ENCODE measurements at places on chromosomes 2 and 18. TPM values are rescaled to one million over a fixed set of nuclear protein-coding genes. Genes with fewer than 3 reads are reported as not detected.

- H3K4me1 ChIP-seq, result no peaks in the 10 kb centered on the region
- H3K4me3 ChIP-seq, result no peak overlapping the region
- DNase-seq, result no peak
Observed at GRCh38 chr18:78090584-78090983, 840.9 kb downstream of the GALR1 start.

DNA sequence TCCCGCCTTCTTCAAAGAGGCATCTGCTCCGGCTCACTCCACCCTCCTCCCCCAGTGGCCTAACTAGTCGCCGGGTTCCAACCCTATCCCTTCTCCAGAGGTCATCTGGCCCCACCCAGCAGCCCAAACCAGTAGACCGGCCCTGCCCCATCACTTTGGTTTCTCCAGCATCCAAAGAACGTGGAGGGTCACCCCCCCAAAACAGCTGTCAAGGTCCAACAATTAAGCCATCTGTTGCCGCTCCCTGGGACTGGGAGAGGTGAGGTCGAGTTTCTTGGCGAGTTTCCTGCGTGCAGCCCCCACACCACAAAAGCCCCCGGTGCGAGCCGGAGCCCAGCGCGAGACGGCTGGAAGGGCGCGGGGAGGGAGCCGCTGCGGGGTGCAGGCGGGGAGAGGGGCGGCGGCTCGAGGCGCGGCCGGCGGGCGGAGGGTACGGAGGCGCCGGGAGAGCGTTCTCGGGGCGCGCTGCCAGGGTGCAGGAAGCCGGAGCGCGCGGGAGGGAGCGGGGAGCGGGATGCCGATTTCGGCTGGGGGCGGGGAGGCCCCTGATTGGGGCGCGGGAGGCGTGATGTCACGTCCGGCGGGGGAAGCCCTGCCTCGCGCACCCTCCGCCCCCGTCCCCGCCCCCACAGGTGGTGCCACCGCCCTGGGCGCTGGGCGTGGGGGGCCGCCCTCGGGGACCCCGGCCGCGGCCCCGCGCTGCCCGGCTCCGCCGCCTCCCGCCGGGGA is 571 bp upstream of the GPC1 start:
- DNase-seq, result peak; percentile 67
- H3K27ac ChIP-seq, result no peak overlapping the region
- no peaks in the 10 kb centered on the region for H3K36me3 ChIP-seq
- H3K4me3 ChIP-seq, result peak overlapping the region; percentile 23

DNA sequence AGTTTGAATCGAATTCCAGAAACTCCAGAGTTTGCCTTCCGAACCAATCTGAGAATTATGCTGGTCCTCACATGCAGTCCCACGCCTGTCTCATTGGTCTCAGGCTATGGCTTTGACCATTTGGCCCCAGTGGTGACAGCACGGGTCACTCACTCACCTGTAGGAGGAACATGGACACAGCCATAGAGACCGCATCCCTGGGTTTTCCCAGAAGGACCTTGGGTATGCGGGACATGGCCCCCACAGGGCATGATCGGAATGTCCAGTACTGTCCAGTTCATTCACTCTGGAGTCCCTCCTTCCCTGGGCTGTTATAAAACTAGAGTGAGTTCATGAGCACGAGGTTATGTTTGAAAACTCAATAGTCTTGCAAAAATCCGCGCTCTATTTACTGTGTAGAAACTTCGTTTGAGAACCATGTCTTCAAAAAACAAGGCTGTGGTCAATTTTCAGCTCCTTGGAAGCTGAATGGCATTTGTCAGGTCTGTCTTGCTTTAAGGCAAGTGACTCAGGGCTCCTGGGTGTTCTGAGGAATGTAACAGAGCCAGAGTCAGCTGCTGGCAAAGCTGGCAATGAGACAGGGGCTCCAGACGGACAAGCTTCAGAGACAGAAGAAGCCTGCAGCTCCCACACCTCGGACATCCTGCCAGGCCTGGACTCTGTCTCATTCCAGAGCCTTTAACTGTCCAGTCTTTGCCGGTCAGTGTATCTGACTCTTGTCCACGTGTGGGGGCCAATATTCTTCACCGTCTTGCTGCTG is 86.7 kb upstream of the TMEM18 start:
- no peak for DNase-seq
- H3K4me1 ChIP-seq, result no peaks in the 10 kb centered on the region
- H3K27me3 ChIP-seq, result no peaks in the 10 kb centered on the region
- no peak overlapping the region for H3K4me3 ChIP-seq

DNA sequence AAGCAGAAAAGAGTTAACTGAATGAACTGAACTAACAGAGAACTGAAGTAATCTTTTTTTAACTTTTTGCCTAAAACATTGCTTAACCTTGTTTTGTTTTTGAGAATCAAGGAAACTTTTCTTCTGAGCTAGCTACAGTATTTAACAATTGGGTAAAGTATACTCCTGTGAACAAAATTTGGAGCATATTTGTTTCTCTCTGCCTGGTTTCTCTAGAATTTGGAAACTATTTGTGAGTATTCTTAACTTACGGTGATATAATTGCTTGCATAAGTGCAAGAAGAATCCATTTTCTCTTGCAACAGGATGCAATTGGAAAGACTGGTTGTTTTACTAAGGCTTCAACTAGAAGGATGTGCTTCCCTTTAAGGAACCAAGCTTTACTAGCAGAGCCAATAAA is 65.9 kb upstream of the FAM98A start:
- no peak overlapping the region for H3K27ac ChIP-seq
- no peaks in the 10 kb centered on the region for H3K4me1 ChIP-seq
- no peak overlapping the region for H3K4me3 ChIP-seq
- no peak for DNase-seq
- no peaks in the 10 kb centered on the region for H3K36me3 ChIP-seq

DNA sequence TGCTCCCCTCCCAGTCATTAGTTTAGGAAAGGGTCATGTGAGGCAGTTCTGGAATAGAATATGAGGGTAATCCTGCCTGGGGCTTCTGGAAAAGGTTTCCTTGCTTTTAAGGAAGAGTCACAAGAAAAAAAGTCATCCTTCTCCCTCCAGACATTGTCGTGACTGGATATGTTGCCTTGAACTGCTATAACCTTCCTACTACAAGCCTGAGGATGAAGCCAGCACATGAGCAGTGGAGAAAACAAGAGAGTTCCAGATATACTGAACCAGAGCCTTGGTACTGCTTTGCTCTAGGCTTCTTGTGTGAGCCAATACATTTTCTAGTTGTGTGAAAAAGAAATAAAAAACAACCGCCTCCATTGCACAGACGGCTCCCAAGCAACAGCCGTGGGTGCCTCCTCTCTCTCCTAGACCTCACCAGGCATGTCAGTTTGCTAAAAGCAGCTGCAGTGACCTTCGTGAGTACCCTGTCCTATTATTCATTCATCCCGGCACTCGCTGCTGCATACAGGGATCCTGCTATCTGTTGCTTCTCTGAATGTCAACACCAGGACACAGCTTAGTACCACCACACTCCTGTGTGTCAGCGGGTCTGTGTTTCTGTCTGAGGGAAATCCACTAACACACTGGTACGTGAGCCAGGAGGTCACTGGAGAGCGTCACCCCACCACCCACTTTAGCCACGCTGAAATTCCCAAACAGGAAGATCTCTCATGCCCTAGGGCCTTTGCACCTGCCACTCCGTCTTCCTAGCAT is 186.7 kb downstream of the KLHL29 start:
- H3K27me3 ChIP-seq, result peaks cover 5% of the 10 kb centered on the region
- DNase-seq, result no peak
- H3K4me1 ChIP-seq, result no peaks in the 10 kb centered on the region
- H3K36me3 ChIP-seq, result no peaks in the 10 kb centered on the region

- H3K4me1 ChIP-seq, result peaks cover 8% of the 10 kb centered on the region
- peak; percentile 67 for DNase-seq
- peak overlapping the region; percentile 100 for H3K27ac ChIP-seq
- peaks cover 2% of the 10 kb centered on the region for H3K36me3 ChIP-seq
- peak overlapping the region; percentile 64 for H3K4me3 ChIP-seq
Observed at GRCh38 chr2:206084870-206085741, 868 bp downstream of the INO80D start.

DNA sequence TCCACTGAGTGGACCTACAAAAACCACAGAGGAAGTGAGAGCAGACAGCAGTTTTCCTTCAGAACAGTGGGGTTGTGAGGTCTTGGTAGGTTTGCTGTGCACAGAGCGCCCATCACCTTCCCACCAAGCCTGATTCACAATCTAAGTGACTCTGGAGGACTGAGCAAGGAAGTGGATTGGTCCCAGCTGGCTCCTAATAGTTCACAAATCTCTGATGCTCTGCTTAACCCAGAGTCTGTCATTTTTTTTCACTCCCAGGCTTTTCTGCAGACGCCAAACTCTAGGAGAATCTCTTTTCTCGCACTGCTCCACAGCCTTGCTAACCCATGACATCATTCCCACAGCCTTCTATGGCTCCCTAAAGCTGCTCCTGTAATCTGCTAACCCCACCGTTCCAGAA is 280.4 kb downstream of the C1D start:
- no peak overlapping the region for H3K27ac ChIP-seq
- peaks cover 3% of the 10 kb centered on the region for H3K27me3 ChIP-seq
- H3K4me1 ChIP-seq, result no peaks in the 10 kb centered on the region
- no peaks in the 10 kb centered on the region for H3K36me3 ChIP-seq
- no peak for DNase-seq

DNA sequence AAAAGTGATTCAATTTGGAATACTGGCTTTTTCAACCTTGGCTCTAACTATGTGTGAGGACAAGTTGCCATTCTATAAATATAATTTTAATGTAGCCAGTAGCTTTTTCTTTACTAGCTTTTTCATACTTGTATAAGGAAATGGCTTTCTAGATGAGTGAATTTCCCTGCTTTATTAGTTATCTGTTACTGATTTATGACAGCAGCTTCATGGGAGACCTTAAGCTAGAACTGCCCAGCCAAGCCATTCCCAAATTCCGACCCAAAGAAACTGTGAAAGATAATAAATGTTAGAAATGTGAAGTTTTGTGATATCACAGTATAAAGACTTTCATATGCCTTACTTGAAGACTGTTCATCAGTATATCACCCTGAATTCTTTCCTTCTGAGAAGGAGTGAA is 32.3 kb downstream of the BABAM2 start:
- no peak overlapping the region for H3K4me3 ChIP-seq
- H3K4me1 ChIP-seq, result peaks cover 9% of the 10 kb centered on the region
- peak overlapping the region; percentile 63 for H3K27ac ChIP-seq
- no peaks in the 10 kb centered on the region for H3K36me3 ChIP-seq

DNA sequence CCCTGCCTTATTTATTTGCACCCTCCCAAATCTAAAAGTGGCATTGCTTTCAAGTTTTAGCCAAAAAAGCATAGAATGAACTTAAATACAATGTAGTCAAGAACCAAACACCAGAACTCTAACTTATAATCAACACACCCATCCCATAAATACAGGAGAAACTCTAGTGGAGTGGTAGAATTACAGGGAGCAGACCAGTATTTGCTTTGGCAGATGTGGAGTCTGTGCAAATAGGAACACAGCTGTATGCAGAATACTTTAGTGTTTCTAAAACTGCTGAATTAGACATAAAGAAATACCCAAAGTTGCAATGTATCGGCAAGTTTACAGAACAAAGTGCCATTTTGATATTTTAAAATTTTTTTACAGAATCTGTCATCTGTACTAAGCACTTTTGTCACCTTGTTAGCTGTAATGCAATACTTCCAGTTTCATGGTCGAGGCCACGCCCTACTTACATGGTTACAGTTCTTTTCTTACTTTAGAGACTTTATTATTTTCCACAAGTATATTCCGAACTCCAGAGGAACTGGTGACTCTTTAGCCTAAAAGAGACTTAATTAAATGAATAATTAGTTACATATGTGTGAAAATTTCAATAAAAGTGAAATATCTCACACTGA is 23.7 kb upstream of the COL5A2 start:
- no peak for DNase-seq
- H3K27ac ChIP-seq, result no peak overlapping the region
- H3K4me3 ChIP-seq, result no peak overlapping the region

DNA sequence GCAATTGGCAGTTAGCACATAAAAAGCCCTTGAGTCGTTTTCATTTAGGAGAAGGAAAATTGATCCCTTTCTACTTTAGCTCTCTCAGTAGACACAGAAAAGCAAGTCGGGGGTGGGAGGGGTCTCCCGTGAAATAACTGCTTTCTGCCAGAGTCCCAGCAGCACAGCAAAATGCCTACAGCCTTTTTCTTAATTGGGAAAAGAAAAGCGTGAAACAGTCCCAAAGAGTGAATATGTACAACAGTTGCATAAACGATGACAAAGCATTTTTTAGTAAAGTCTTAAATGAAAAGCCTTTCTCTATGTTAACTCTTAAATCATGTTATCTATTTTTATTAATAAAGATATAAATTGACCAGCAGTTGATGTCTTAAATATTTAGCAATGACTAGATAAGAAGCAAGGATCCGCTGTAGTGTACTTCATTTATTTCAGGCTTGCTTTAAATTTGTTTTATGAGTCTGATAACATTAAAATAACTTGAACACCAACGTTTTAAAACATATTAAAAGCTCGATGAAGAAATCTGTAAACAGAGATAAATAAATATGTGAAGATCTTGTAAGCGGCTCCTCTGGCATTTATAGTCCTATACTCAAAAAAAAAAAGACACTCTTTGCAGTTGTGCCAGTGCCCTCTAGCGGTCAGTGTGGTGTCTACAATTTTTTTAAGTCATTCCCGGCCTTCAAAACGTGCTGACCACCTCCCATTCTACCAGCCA is 42.3 kb upstream of the ATIC start:
- H3K27ac ChIP-seq, result no peak overlapping the region
- peak; percentile 60 for DNase-seq
- H3K4me3 ChIP-seq, result no peak overlapping the region
- H3K4me1 ChIP-seq, result no peaks in the 10 kb centered on the region

DNA sequence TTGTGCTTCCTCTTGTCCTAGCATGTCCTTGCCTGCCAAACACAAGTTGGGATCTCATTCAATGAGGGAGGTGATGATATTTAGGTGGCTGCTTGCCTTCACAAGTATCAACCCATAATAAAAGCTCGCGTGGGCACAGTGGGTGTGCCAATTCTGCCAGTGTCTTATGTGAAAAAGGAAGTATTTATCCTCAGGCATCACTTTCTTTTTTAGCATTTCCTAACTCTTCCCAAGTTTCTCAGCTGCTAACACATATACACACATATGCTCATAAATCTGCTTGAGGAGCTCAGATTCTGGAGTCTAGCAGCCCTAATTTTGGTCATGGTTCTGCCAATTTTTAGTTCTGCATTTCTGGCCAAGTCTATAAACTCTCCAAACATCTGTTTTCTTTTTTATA is 319.5 kb upstream of the HNMT start:
- DNase-seq, result no peak
- no peak overlapping the region for H3K27ac ChIP-seq
- H3K36me3 ChIP-seq, result no peaks in the 10 kb centered on the region
- no peaks in the 10 kb centered on the region for H3K4me1 ChIP-seq
- H3K4me3 ChIP-seq, result no peak overlapping the region

The EMILIN1 gene
- 49.1 TPM for polyA plus RNA-seq

The PASK gene
- polyA plus RNA-seq, result 16.7 TPM

The RAPH1 gene
- polyA plus RNA-seq, result 21.2 TPM

Data from large intestine (tissue), 12 donors.